NCI-H774 (cell line): ENCODE measurements at places on chromosomes 5 and 9.
A peak's percentile ranks its signal among the peaks of the same experiment; 100 is the strongest.

GRCh38 chr9:73869264-73869663 lies 627.9 kb upstream of the RORB start:
- DNase-seq, result peak; percentile 57

DNA sequence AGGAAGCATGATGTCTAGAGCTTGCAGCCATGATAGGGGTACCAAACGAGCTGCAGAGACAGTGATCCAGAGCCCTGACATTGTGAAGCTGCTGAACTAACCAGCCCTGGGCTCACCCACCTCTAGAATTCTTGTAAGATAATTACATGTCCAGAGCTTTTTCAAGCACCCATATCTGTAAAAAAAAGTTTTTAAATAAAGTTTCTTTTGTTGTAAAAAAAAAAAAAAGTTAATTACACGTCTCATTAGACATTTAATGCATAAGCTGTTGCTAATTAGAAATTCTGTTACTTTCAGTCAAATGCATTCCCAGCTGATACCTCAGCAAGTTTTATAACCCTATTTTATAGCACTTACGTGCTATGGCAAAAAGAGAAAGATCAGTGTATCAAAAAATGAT lies 65.6 kb downstream of the C9orf85 start:
- DNase-seq, result no peak

- DNase-seq, result peak; percentile 73
Measured at GRCh38 chr5:124651663-124652513, 94.6 kb downstream of the ZNF608 start.

DNA sequence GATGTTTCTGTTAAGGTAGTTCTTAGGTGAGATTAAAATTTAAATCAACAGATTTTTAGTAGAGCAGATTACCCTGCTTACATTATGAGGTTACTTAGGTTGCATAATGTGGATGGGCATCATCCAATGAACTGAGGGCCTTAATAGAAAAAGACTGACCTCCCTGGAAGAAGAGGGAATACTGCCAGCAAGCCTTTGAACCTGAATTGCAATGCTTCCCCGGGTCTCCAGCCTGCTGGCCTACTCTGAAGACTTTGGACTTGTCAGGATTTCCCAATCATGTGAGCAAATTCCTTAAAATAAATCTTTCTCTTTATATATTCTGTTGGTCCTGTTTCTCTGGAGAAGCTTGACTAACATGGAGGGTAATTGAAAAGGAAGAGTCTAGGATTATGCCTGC lies 542.1 kb upstream of the ARRDC3 start:
- no peak for DNase-seq

- no peak for DNase-seq
Measured at GRCh38 chr9:132681561-132681960, 11.3 kb downstream of the GTF3C4 start.

DNA sequence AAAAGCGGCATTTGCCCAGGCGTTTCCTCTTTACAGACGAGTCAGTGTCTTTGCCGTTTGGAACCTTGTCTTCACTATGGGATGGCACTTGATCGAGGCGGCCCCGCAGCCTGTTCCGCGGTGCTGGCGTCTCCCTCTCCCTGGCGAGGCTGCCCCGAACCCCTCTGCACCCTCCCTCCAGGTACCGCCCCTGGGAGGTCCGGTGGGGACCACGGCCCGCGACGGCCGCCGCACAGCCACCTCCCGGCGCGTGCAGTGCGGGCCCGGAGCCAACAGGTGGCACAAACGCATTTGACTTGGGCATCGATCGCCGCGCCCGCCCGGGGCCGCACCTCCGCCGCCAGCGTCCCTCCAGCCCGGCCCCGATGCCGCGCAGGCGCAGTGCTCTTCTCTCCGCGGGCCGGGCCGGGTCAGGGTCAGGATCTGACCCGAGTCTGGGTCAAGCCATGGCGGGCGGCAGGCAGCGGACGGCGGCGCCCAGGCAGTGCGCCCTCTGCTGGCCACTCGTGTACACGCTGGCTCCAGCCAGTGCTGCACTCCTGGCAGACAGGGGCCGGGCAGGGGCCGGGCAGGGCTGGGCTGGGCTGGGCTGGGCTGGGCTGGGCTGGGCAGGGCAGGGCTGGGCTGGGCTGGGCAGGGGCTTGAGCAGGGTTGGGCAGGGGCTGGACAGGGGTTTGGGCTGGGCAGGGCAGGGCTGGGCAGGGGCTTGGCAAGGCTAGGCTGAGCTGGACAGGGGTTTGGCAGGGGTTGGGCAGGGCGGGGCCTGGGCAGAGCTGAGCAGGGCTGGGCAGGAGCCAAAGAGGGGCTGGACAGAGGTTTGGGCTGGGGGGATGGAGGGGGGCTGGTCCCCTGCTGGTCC lies 155.8 kb upstream of the IRX4 start:
- peak; percentile 80 for DNase-seq

DNA sequence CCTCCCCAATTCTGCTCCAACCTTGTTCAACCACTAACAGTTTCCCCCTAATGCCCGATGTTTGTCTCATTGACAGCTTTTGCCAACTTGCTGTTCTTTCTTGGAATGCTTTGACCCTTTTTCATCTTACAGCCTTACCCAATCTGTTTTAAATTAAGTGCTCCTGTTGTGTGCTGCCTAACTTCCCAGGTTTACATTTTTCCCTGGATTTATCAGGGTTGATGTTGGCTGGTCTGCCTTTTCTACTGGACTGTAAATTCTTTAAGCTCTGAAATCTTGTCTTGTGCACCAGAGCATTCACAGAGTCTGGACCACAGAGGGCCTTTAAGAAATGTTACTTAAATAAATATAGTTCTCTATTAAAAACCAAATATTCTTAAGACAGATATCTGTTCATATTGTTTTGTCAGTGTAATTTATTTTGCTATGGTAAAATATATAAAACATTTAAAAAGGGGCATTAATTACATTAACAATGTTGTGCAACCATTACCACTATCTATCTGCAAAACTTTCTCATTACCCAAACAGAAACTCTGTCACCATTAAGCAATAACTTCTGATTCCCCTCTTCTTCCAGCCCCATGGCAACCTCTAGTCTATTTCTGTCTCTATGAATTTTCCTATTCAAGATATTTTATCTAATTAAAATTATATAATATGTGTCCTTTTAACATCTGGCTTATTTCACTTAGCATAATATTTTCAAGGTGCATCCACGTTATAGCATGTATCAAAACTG lies 73.0 kb downstream of the OSTF1 start:
- DNase-seq, result no peak

DNA sequence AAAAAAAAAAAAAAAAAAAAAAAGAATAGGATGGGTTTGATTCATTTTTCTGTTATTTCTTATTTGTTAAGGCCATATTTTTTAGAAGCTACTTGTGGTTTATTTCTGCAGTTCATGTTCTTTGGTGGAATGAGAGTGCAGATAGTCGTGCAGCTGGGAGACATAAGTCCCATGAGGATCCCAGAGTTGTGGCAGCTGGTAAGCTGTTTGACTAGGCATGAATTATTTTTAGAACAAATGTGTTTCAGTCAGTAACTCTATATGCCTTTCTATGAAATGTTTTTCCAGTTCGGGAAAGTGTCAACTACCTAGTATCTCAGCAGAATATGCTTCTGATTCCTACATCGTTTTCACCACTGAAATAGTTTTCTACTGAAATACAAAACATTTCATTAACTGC lies 5.0 kb upstream of the NIPSNAP3B start:
- DNase-seq, result no peak

- DNase-seq, result no peak
Measured at GRCh38 chr5:166340039-166340438, 1951.4 kb upstream of the WWC1 start.

DNA sequence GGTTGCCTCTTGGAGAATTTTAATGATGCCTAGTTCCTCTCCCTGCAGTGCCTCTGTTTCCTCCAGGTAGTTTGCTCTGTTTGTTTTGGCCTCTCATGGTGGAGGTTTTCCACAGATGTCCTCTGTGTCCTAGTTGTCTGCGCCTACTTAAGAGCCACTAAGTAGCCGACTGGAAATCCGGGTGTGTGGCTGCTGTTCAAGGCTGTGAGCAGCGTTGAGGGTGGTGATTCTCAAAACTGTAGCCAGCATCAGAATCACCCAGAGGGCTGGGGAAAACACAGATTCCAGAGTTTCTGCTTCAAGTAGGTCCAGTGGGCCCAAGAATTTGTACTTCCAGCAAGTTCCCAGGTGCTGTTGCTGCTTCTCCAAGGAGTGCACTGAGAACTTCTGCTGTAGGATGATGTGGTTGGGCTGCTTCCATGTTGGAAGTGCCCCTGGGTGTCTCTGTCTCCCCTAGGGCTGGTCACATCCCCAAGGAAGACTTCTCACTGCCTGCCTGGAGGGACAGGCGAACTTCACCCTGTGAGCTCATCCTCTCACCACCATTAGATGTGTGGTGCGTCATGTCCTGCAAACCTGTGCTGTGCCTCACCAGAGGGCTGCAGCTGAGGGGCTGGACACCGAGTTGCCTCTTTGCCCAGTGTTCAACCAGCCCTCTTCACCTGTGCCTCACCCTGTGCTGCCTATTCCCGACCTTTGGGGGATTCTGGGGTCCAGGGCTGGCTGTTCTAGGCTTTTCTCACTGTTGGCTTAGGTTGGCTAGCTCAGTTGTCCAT lies 34.8 kb downstream of the SECISBP2 start:
- DNase-seq, result no peak

GRCh38 chr5:179616002-179616594 lies 7.4 kb downstream of the HNRNPH1 start:
- no peak for DNase-seq

- DNase-seq, result no peak
Measured at GRCh38 chr5:91474201-91474600, 91.1 kb upstream of the ARRDC3 start.

DNA sequence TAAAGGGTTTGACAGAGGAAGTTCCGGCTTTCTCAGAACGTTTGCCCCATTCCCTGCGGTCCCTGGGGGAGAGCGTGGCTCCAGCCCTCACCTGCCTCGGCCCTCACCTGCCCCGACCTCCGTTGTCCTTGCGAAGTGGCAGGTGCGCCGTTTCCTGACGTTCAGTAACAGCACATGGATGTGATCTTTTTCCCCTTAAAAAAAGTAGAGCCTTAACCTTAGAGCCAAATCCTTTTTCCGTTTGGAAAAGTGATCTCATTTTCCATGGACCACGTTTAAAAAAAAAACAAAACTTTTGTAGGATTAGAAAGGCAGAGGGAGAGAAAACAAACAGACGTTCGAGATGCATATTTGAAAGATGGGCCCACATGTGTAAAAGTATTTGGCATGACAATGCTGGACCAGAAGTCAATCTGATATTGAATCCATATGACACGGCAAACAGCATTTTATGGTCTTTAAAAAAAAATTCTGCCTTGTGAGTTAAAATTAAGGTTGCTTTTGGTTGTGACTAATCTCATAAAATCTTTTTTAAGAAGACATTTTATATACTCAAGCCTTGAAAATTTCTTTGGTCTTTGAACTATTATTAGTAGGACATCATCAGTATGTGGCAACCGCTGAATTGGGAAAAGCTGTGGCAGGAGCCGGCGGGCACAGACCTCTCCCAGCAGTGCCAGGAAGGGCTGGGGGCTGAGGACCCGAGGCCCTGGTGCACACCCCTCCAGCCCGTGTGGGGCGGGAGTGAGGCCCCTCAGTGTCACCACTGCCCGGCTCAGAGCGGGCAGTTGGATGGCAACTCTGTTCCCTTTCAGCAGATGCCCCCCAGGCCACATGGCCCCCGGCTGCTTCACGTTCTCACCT lies 42.5 kb upstream of the EXOC3 start:
- peak; percentile 94 for DNase-seq

DNA sequence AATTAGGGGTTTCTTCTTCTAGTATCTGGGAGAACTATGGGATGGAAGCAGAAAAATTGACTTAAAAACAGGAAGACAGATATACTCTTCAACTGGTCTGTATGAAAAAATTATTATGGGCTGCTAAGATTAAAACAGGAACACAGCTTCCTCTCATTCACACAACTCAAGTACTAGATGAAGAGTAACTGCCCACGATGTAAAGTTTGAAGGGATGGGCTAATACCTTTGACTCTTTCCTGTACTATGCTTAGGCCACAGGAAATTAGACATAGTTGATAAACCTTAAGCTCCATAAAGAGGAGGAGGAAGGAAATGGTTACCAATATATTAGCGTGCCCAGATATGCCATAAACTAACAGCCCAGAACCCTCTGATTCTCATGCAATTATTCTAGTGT lies 88.6 kb downstream of the ANKRD31 start:
- DNase-seq, result no peak

- DNase-seq, result no peak
Measured at GRCh38 chr9:20363233-20363632, 259.1 kb downstream of the MLLT3 start.

- no peak for DNase-seq
Measured at GRCh38 chr5:79842006-79842881, 148.8 kb downstream of the MTX3 start.

GRCh38 chr5:170087168-170087817 lies 18.4 kb upstream of the FOXI1 start:
- no peak for DNase-seq

GRCh38 chr5:133932441-133933168 lies 35.8 kb downstream of the C5orf15 start:
- DNase-seq, result no peak
